Naive thymus-derived CD8-positive, alpha-beta T cell (primary cell): ENCODE measurements at places on chromosomes 5 and 9. TPM values are rescaled to one million over a fixed set of nuclear protein-coding genes. Genes with fewer than 3 reads are reported as not detected.

GRCh38 chr9:114785866-114786650, 19.8 kb downstream of the TNFSF15 start:
- no peak for DNase-seq
- H3K27ac ChIP-seq: no peak overlapping the region

DNA sequence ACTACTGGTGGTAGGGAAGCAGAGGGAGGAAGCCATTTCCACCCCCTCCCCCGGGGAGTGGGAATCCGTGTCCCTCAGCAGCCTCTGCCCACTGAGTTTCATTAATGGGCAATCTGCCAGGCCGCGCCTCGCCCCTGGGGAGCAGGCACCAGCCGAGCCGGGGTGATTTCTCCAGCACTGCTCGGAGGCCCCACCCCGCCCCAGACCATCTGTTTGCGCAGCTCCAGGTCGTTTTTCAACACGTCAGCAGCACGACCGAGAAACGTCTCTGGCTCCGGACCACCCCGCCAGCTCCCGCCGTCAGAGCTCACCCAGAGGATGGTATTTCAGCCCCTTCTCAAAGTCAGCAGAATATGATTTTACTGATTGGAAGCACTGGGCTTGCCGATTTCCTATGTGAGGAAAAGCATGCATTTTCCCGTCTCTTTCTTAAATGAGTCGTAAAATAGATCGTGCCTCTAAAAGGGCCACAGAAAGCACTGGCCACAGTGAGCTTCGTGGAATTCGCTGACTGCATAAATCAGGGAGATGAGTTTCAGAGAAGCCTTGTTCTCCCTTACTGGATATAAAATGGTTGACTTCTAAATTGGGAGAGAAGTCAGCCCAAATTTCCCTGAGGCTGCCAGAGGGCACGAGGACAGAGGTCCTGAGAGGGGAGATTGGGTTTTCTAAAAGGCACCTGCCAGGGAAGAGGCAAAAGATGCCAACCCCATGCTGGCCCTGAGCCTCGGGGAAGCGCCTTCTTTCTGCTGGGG, 47.0 kb downstream of the OLFM1 start:
- H3K27me3 ChIP-seq: peaks cover 26% of the 10 kb centered on the region
- H3K27ac ChIP-seq: no peak overlapping the region
- peaks cover 6% of the 10 kb centered on the region for H3K4me1 ChIP-seq
- no peak overlapping the region for H3K4me3 ChIP-seq
- no peaks in the 10 kb centered on the region for H3K36me3 ChIP-seq

DNA sequence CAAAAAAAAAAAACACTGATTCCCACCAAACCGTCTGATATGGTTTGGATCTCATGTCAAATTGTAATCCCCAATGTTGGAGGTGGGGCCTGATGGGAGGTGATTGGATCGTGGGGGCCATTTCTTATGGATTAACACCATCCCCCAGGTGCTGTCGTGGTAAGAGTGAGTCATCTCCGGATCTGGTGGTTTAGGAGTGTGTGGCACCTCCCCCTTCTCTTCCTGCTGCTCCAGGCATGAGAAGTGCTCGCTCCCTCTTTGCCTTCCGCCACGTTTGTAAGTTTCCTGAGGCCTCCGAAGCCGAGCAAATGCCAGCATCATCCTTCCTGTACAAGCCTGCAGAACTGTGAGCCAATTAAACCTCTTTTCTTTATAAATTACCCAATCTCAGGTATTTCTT, 45.2 kb downstream of the HSD17B3 start:
- no peak overlapping the region for H3K27ac ChIP-seq
- H3K27me3 ChIP-seq: peaks cover 19% of the 10 kb centered on the region
- H3K4me3 ChIP-seq: no peak overlapping the region
- no peak for DNase-seq
- peaks cover 3% of the 10 kb centered on the region for H3K36me3 ChIP-seq

DNA sequence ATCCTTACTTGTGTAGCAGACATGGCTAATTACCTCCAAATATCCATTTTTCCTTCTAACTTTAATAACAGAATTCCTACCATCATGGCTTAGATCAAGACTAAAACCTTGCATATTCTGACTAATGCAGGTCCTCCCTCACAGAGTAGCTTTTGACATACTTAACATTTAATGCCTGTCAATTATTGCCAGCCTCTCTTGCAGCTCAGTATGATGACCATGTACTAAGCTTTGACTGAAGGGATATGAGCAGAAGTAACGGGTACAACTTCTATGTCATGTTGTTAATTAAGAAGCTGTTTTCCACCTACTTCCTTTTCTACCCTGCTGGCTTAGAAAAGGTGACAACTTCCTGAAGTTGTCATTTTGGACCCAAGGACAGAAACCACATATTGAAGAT, 533.4 kb downstream of the PSAT1 start:
- H3K36me3 ChIP-seq: no peaks in the 10 kb centered on the region
- H3K27ac ChIP-seq: no peak overlapping the region
- H3K4me3 ChIP-seq: no peak overlapping the region
- DNase-seq: no peak
- H3K27me3 ChIP-seq: peaks cover 13% of the 10 kb centered on the region
- H3K4me1 ChIP-seq: no peaks in the 10 kb centered on the region

- peaks cover 4% of the 10 kb centered on the region for H3K27me3 ChIP-seq
- no peak overlapping the region for H3K4me3 ChIP-seq
- DNase-seq: no peak
- no peaks in the 10 kb centered on the region for H3K36me3 ChIP-seq
- no peaks in the 10 kb centered on the region for H3K4me1 ChIP-seq
- no peak overlapping the region for H3K27ac ChIP-seq
Measured at GRCh38 chr9:69980041-69980440, 63.6 kb upstream of the MAMDC2 start.

DNA sequence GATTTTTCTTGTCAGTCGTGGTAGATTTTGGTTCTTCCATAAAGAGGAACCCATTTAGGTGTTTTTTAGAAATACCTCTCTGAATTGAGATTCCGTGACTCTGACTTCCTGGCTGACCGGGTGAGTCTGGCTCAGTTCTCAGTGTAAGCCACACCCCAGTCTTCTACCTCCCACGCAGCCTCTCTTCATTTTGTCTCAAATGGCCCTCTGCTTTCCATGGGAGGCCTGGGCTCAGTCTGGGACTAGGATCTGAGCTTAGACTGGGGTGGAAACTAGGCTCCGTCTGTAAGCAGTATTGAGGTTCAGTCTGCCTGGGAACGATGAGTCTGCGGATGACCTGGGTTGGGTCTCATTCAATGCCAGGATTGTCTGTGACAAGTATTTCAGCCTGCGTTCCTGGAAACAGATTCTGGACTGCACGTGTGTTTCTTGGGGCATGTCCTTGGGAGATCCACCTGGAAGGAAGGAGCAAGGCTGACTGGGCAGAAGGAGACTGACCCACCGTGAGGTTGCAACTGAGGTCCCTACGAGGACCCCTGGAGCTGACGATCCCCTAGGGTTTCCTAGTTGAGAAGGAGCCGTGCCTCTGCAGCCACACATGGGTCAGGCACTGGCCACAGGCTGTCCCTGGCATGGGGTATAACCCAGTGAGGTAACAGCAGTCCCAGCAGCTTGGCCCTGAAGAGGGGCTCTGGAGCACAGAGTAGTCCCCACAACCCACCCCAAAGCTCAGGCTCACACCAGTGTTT, 12.4 kb upstream of the CRB2 start:
- no peak overlapping the region for H3K27ac ChIP-seq
- H3K36me3 ChIP-seq: no peaks in the 10 kb centered on the region
- DNase-seq: no peak
- H3K27me3 ChIP-seq: no peaks in the 10 kb centered on the region
- H3K4me1 ChIP-seq: peaks cover 54% of the 10 kb centered on the region
- H3K4me3 ChIP-seq: no peak overlapping the region

GRCh38 chr5:137757634-137758033, 3.5 kb upstream of the HNRNPA0 start:
- H3K36me3 ChIP-seq: no peaks in the 10 kb centered on the region
- no peak for DNase-seq
- H3K27ac ChIP-seq: no peak overlapping the region

GRCh38 chr9:11088821-11089374, 476.1 kb upstream of the PTPRD start:
- H3K4me1 ChIP-seq: no peaks in the 10 kb centered on the region
- H3K4me3 ChIP-seq: no peak overlapping the region
- no peaks in the 10 kb centered on the region for H3K27me3 ChIP-seq
- DNase-seq: no peak
- no peak overlapping the region for H3K27ac ChIP-seq

GRCh38 chr5:28065656-28066055, 1027.3 kb upstream of the CDH9 start:
- no peaks in the 10 kb centered on the region for H3K4me1 ChIP-seq
- no peaks in the 10 kb centered on the region for H3K27me3 ChIP-seq
- DNase-seq: no peak
- H3K27ac ChIP-seq: no peak overlapping the region

The IFNA2 gene
- polyA plus RNA-seq: not detected
